Psoas muscle (tissue), 8 donors: ENCODE measurements at places on chromosomes 5 and 9. TPM values are rescaled to one million over a fixed set of nuclear protein-coding genes. Genes with fewer than 3 reads are reported as not detected.

- H3K27me3 ChIP-seq = no peaks in the 10 kb centered on the region
- peaks cover 8% of the 10 kb centered on the region for H3K4me1 ChIP-seq
- no peak for DNase-seq
- no peak overlapping the region for H3K27ac ChIP-seq
Measured at GRCh38 chr5:125294844-125295243, 548.4 kb upstream of the ZNF608 start.

DIPK1B gene
- 1.4 TPM for total RNA-seq

EPB41L4B gene
- total RNA-seq = 1.8 TPM

- H3K27me3 ChIP-seq = no peaks in the 10 kb centered on the region
- no peak for DNase-seq
- peaks cover 33% of the 10 kb centered on the region for H3K4me1 ChIP-seq
- no peak overlapping the region for H3K4me3 ChIP-seq
- H3K27ac ChIP-seq = no peak overlapping the region
- no peaks in the 10 kb centered on the region for H3K36me3 ChIP-seq
Measured at GRCh38 chr5:135214897-135215616, 181.0 kb upstream of the PITX1 start.

GRCh38 chr5:148974642-148975327 lies 88.1 kb downstream of the SH3TC2 start:
- no peaks in the 10 kb centered on the region for H3K36me3 ChIP-seq
- H3K27ac ChIP-seq = no peak overlapping the region
- peaks cover 58% of the 10 kb centered on the region for H3K4me1 ChIP-seq
- no peaks in the 10 kb centered on the region for H3K27me3 ChIP-seq

TAF1L gene
- not detected for total RNA-seq
